ENCODE measurements at places on chromosomes 1 and 21. TPM values are rescaled to one million over a fixed set of nuclear protein-coding genes. Genes with fewer than 3 reads are reported as not detected.

Gene CELA3B
- not detected for total RNA-seq

Gene CGN
- total RNA-seq = 2.7 TPM

Gene PADI4
- total RNA-seq = 3.9 TPM

Gene GNAT2
- total RNA-seq = not detected

Gene NOC2L
- total RNA-seq = 72.3 TPM

Gene IQCC
- 2.1 TPM for total RNA-seq

Gene NLRP3
- 3.2 TPM for total RNA-seq

Gene DNAJC6
- total RNA-seq = 4.6 TPM

Gene LCE2B
- not detected for total RNA-seq

Gene FCRL5
- 1.7 TPM for total RNA-seq
